HTR-8/SVneo (cell line): ENCODE measurements at places on chromosomes 4 and X.
A peak's percentile ranks its signal among the peaks of the same experiment; 100 is the strongest.

DNA sequence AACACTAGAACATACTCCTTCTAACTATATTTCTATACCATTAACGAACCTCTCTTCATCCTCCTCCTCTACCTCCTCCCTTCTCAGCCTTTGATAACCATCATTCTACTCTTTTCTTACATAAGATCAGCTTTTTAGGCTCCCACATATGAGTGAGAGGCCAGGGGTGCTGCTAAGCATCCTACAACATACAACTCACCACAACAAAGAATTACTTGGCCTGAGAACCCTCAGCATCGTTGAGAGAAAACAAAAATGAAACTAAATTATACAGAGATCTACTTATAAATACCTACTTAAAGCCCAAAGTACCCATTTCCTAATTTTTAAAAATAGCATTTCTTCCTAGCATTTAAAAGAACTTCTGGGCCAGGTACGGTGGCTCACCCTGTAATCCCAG, 77.7 kb downstream of the CC2D2A start:
- no peak for DNase-seq

DNA sequence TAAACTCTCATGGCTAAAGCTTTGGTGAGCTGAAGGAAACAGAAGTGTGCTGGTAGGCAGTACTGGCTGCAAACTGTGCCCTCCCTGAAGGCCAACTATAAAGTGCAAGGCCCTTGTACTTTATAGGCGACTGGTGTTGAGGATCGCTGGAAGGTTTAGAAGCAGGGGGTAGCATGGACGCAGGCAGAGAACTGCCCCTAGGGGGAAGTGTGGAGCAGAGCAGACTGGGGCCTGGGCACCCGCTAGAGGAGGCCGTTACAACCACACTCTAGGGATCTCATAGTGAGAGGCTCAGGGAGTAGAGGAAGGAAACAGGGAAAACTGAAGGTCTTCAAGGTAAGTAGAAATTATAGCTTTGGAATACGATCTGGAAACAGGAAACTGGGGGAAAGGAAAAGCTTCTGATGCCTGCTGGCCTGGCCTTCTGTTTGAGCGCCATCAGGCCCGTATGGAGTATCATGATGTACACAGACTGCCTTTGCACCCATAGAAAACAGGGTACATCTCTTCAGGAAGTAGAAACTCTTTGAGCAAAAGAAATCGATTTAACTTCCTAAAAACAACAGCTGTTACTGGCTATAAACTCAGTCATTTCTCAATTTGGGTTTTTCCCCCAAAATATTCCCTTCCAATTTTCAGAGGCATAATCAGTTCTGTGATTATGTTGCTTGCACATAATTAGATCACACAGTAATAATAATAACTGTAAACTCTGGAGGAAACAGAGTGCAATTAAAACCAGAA, 23.9 kb upstream of the TMSB4X start:
- DNase-seq: no peak

DNA sequence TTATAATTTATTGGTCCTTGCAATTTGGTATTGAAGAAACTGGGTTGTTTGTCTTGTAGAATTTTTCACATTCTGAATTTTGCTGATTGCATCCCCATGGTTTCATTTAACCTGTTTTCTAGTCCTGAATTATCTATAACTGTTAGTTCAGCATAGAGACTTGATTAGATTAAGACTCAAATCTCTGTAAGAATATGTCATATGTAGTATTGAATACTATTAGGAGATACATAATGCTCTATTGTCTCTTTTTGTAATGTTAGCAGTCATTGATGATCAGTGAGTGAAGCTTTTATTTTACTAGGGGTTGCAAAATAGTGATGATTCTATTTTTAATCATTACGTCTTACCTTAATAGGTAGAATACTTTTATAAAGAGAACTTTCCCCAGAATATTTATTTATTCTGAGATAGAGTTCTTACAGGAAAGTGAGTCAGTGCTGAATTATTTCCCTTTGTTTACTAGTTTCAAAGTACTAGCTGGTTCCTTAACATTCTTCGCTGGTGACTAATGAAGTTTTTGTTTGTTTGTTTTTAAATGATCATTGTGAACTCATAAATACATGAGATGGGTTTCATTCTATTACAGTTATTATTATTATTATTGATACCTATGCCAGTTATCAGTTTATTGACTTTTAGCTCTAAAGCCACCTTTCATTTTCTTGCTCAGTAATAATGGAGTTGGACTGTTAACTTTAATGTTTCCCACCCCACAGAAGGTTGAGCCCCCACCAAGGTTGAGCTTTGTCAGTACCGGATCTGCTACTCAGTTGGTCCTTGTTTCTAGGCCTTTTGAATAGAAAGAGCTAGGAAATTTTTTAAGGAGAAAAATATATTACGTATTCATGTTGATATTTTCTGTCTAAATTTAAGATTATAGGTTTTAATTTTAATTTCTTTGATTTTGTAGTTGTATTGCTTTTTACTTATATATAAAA, 102.3 kb downstream of the LARP1B start:
- DNase-seq: peak; percentile 26

DNA sequence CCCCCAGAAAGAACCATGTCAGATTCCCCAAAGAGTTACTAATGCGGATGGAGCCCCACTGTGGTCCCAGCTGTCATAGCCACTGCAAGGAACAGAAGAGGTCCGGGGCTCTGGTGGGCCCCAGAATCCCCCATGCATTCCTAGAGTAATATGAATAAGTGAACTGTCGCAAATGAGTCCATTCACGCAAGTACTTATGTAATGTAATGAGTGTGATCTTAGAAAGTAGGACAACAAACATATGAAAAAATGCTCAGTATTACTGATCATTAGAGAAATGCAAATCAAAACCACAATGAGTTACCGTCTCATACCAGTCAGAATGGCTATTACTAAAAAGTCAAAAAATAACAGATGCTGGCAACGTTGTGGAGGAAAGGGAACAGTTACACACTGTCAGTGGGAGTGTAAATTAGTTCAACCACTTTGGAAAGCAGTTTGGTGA, 141.5 kb upstream of the RBPJ start:
- no peak for DNase-seq

GRCh38 chr4:5881340-5881739, 11.5 kb downstream of the CRMP1 start:
- no peak for DNase-seq

GRCh38 chr4:146343199-146343598, 128.9 kb downstream of the REELD1 start:
- DNase-seq: no peak

GRCh38 chr4:4709736-4710135, 149.7 kb upstream of the MSX1 start:
- DNase-seq: no peak
